Thymus (tissue), 14 donors: ENCODE measurements at places on chromosomes 11 and 22.

DNA sequence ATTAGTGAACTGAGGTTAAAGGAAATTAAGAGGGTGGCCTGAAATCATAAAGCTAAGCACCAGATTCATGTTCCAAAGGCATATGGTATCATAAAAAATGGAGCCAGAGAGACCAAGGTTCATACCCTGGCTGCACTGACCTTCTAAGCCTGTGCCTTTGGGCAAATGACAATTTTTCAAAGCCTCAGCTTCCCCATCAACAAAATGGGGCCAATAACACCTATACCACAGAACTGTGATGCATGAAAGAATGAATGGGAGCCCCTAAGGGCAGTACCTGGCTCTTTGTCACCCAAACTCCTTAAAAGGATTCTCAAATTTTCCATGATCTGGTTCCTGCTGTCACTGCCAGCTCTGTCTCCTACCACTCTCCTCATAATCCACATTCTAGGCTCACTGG lies 72.5 kb downstream of the RAB30 start:
- no peak for DNase-seq

DNA sequence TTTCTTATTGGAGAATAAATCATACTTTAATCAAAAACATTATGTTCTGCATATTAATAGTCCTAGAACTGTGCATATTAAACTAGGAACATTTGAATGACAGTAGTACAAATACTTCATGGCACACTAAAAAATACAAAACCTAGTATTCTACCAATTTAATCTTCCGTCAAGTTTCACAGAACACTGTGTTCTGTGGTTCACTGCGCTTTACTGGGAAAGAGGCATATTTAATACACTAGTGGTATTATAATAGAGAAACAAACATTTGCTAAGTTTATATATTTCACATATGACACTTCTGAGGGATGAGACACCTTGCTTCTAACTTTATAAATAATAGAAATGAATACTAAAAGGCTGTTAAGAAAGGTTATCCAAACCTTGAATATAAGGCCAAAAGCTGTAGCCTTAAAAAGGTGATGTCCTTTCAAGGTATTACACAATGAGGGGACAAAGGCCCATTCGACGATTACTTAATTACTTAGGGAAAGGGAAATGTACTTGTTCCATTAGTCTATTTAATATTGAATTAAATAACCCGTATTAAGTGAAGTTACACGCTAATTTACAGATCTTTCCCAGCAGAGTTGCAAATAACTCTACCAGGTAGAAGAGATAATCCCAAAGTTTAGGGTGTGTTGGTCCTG lies 48.0 kb downstream of the NARS2 start:
- DNase-seq: no peak

DNA sequence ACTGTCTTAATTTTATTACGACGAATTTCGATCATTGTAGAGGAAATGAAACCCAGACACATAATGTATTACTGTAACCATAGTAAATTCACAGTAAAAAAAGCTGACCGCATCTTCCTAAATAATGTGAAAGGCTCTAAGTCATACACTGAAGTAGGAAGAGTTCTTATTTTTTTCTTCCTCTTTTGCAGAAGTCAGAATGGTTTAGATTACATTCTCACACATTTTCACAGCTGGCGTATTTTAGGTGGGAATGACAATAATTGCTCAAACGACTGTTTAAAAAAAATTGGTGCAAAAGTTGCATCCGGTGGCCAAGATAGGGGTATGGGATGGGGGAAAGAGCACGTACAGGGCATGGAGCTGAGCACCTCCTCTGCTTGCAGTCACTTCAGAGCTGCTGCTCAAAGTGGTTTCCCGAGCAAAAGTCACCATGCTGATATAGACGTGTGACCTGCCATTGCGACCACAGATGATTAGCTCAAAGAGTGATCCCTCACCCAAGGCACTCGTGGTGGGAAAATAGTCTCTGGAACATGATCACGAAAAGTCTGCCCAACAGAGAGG lies 35.3 kb downstream of the MMP13 start:
- no peak for DNase-seq

DNA sequence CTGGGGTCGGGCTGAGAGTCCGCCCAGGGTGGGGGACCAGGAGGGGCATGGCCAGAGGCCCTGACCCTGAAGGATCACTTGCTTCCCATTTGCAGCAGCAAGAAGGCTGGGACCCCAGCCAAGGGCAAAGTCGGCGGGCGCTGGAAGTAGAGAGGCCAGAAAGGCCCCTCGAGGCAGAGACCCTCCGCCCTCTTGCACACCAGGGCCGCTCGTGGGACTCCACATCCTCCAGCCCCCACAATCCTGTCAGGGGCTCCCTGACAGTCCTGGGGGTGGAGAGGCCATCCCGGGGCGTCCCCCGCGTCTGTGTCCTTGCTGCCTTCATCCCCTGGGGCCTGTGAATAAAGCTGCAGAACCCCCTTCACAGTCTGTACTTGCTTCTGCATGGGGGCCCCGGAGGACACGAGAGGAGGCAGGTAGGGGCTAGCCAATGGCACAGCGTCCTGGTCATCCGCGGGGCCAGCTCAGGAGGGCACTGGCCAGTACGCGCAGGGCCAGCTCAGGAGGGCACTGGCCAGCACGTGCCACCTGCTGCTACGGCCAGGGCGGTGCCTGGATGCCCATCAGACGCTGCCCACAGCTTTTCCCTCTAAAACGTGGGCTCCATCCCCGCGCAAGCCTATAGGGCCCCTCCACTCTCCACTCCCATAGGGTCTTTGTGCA lies 8.7 kb upstream of the MRPL23 start:
- no peak for DNase-seq

- DNase-seq: no peak
These were observed 25.0 kb upstream of the YPEL1 start for GRCh38 chr22:21760640-21761039.
